ENCODE measurements at places on chromosomes 13 and 19.

DNA sequence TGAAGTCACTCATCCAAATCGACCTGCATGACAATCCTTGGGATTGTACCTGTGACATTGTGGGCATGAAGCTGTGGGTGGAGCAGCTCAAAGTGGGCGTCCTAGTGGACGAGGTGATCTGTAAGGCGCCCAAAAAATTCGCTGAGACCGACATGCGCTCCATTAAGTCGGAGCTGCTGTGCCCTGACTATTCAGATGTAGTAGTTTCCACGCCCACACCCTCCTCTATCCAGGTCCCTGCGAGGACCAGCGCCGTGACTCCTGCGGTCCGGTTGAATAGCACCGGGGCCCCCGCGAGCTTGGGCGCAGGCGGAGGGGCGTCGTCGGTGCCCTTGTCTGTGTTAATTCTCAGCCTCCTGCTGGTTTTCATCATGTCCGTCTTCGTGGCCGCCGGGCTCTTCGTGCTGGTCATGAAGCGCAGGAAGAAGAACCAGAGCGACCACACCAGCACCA, 5.9 kb downstream of the SLITRK5 start:
- DNase-seq: no peak

DNA sequence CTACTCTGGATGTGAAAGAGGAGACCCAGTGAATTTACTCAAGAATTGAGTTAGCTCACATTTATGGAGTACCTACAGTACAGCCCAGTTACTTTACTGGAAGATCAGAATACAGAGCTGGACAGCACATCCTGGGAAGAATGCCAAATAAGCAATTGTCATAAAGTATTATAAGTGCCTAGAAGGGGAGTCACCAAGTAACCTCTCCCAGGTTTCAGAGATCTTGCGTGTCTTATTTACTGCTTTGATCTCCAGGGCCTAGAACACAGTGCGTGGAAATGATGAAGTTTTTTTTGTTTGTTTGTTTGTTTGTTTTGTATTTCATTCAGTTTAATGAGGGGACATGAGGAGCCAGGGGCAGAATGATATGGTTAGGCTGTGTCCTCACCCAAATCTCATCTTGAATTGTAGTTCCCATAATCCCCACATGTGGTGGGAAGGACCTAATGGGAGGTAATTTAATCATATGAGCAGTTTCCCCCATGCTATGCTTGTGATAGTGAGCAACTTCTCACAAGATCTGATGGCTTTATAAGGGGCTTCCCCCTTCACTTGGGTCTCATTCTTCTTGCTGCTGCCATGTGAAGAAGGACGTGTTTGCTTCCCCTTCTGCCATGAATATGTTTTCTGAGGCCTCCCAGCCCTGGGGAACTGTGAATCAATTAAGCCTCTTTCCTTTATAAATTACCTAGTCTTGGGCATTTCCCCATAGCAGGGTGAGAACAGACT, 5.2 kb downstream of the GARRE1 start:
- no peak for DNase-seq

DNA sequence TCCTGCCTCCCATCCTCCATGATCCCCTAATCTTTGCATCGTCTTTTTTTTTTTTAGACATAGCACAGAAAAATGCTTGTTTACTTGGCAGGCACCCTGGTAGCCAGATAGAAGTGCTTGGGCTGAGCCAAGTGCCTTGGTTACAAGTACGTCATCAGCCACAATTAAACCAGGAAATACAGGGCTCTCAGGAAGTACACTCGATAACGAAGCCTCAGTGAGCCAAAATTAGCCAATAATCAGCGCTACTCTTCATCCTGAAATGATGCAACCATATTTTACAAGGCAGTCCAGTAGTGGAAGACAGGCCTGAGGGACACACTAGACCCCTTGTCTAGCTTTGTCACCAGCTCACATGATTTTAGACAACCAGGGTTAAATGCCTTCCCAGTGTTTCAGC, 194.0 kb upstream of the NBEA start:
- DNase-seq: no peak

- DNase-seq: no peak
These were observed 931.9 kb downstream of the SLITRK5 start for GRCh38 chr13:88602786-88603777.

- DNase-seq: no peak
These were observed 1.6 kb upstream of the METTL21C start for GRCh38 chr13:102696465-102696864.

GRCh38 chr19:9862938-9863337, 27.8 kb downstream of the PIN1 start:
- no peak for DNase-seq

GRCh38 chr19:18993115-18993514, 40.2 kb downstream of the SUGP2 start:
- DNase-seq: no peak

GRCh38 chr13:76523740-76524340, 362.4 kb downstream of the KCTD12 start:
- no peak for DNase-seq

DNA sequence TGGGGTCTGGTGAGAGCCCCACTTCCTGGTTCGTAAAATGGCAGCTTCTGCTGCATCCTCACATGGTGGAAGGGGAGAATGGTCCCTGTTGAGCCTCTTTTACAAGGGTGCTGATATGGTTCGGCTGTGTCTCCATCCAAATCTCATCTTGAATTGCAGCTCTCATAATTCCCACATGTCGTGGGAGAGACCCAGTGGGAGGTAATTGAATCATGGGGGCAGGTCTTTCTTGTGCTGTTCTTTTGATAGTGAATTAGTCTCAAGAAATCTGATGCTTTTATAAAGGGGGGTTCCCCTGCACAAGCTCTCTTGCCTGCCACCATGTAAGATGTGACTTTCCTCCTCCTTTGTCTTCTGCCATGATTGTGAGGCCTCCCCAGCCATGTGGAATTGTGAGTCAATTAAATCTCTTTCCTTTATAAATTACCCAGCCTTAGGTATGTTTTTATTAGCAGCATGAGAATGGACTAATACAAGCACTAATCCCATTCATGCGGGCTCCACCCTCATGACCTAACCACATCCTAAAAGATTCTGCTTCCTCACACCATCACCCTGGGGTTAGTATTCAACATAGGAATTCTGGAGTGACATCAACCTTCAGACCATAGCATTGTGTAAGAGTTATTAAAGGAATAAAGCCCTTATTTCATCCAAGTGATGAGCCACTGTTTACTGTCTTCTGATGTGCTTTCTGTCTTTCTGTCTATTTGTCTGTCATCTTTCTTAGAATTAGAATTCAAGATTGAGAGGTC, 159.0 kb upstream of the IRS2 start:
- no peak for DNase-seq

DNA sequence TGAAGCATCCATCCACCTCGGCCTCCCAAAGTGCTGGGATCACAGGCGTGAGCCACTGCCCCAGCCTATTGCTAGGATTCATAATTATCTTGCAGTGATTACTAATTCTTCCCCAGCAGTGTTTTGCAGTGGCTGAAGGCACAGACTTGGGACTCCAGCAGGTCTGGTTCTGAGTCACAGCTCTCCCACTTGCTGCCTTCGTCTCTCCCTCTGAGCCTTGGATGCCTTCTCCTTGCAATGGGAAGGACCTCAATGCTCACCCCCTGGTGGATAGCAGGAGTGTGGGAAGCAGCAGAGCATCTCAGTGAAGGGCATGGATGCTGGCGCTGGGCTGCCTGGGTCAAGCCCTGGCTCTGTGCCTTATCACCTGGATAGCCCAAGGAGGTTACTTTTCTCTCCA, 37.6 kb upstream of the SHKBP1 start:
- DNase-seq: no peak

DNA sequence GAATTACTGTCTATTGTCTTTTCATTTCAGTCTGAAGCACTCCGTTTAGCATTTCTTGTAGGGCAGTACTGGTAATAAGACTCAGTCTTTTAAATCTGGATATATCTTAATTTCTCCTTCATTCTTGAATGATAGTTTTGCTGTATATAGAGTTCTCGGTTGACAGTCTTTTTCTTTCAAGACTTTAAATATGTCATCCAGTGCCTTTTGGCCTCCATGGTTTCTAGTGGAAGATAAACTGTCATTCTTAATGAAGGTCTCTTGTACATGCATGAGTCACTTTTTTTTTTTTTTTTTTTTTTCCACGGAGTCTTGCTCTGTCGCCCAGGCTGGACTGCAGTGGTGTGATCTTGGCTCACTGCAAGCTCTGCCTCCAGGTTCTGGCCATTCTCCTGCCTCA, 27.2 kb upstream of the ZDHHC20 start:
- DNase-seq: no peak

- no peak for DNase-seq
These were observed 2.5 kb downstream of the KLK11 start for GRCh38 chr19:51023946-51024345.

DNA sequence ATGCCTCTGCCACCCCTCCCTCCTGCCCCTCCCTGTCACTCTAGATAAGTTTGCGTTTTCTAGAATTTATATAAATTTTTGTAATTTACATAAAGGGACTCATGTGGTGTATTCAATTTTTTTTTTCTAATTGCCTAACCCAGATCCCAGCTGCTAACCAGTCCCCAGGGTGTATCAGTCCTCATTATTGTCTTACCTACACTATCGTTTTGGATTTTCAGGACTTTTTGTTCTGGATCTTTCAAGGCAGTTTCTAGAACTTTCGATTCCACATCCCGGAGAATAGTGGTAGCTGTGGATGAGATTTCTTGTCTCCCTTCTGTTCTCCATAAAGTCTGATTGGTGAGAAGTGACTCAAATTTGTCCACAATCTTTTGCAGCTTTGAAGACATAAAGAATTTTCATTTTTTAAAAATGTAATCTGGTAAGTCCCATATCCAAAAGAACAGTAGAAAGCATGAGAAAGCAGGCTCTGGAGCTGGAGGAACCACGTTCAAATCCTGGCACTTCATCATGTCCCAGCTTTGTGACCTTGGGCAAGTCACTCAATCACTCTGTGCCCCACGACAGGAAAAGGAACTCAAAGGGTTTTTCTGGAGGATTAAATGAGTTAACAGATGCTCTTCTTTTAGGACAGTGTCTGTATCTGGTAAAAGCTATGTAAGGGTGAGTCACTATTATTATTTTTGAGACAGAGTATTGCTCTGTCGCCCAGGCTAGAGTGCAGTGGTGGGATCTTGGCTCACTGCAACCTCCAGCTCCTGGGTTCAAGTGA, 19.7 kb downstream of the ADGRE3 start:
- no peak for DNase-seq

DNA sequence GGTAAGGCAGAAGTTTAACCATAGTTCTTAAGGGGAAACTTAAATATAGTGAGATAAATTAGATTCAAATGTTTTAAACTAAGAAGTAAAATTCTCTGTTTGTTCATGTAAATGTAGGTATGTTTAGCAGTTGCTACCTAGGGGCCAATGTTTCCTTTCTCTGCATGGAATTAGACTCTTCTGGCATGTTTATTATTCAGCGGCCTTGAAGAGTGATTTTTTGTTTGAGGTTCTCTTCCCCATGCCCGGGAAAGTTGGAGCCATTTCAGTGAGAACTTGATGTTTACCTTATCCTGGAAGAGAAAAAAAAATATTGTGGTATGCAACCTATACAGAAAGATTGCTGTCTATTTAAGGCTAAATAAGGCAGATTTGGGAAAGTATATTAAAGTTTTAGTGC, 492.9 kb downstream of the KLF5 start:
- no peak for DNase-seq

DNA sequence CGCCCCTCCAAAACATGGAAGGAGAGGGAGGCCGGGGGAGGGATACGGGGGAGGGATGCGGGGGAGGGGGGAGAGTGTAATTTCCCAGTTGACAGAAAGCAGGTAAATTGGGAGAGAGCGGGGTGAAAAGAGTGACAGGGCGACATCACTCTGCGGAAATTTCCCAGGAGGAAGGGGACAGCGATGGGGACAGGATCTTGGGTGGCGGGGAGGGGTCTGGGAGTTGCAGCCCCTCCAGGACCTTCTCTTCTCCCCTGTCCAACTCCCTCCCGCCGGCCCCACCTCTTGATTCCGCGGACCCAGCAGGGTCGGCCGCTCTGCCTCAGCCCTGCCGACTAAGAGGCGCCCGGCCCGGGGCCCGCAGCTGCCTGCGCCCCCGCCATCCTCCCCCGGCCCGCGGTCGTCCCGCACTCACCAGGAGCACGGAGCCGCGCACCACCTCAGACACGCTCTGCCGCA, 108.0 kb upstream of the DOCK9 start:
- DNase-seq: no peak

DNA sequence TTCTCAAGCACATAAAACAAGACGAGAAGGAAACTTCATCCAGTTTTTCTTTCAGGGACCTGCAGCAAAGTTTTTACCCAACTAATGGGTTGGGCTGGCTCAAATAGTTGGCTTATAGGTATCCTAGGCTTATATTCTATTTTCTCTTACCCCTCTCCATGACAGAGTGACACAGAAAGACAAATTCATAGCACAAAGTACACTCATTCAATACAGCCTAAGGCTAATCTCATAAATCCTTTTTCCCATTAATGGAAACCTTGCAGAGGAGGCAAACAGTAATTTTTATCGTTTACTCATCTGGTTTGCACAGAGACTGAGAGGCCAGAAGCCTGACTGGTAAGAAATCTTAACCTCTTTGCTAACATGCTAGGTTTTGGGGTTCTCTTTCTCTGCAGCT, 1589.9 kb downstream of the SLITRK1 start:
- no peak for DNase-seq

GRCh38 chr13:31167490-31167889, 5.8 kb upstream of the HSPH1 start:
- DNase-seq: no peak

DNA sequence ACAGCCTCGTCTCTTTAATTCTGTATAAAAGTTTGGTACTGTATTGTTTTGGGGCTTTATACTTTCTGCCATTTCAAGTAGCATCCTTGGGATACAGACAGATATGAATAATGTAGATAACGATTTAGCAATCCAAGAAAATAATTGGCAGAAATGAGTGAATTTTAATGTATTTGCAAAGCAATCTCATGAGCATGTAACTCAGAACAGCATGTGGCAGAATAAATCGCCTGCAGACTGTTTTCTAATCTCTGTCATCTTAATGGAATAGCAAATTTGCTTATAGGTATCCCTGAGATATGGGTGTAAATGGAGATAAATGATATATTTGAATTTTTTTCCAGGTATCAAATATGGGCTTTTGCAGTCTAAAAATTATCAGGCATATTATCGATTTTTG, 166.0 kb downstream of the GPC5 start:
- no peak for DNase-seq

All from CD4-positive, alpha-beta T cell treated with Interleukin-4 for 1 hour (primary cell).